ENCODE measurements at places on chromosomes 5 and 9.

DNA sequence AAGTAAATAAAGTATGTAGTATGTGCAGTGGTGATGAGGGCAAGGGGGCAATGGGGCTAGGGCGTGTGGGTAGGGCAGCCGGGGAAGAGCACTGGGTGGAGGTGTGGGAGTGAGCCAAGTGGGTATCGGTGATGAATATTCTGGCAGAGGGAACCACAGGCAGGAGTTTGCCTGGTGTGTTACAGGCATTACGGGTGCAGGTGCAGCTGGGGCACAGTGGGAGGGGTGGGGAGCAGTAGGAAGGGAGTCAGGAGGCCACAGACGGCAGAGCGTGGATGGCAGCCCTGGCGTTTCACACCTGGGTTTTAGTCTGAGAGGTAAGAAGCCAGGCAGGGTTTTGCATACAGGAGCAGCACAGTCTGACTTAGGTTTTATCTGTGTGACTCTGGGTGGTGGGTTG, 35.4 kb downstream of the SFXN1 start:
- DNase-seq: no peak

DNA sequence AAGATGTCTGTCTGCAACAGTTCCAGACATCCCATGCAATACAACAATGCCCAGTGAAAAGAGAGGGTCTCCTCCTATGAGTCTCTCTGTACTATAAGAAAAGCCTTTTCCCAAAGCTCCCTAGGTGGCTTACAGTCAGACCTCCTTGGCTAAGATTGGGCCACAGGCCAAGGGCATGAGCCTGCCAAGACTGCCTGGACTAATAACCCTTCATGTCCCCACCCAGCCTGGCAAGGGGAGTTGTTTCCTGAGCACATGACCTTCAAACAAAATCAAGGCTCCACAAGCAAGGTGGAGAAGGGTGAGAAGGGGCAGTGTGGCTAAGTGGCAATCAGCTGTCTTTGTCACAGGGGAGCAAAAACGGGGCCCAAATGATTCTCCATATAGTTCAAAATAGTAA, 75.6 kb upstream of the ZSWIM6 start:
- DNase-seq: no peak

DNA sequence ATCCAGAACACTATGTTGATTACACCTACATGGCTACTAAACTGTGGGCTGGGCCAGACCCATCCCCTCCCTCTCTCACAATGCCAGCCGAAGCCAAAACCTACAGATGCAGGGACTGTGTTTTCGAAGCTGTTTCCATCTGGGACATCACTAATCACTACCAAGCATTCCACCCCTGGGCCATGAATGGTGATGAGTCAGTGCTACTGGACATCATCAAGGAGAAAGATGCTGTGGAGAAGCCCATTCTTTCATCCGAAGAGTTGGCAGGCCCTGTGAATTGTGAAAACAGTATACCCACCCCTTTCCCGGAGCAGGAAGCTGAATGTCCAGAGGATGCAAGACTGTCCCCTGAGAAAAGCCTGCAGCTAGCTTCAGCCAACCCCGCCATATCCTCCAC, 65.0 kb downstream of the ZNF462 start:
- DNase-seq: peak; percentile 11

GRCh38 chr5:79301046-79301712, 65.2 kb downstream of the JMY start:
- peak; percentile 4 for DNase-seq

GRCh38 chr9:35996358-35996970, 38.5 kb upstream of the OR2S2 start:
- peak; percentile 59 for DNase-seq

GRCh38 chr5:127899214-127899610, 184.4 kb upstream of the SLC12A2 start:
- no peak for DNase-seq

DNA sequence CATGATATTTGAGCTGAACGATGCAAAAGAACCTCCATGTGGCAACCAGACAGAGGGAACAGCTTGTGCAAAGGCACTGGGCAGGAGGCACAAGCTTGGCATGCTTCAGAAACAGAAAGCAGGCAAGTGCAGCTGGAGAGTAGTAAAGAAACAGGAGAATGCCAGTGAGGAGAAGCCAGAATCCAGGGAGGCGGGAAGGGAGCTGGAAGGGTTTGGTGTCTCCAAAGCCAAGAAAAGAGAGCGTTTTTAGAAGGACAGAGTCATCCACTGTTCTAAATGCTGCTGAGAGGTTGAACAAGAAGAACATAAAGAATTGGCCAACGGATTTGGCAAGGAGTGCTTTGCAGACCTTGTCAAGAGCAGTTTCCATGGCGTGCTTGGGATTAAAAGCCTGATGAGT, 124.7 kb downstream of the TLE1 start:
- no peak for DNase-seq

All from HFFc6 (cell line).